Stimulated activated CD4-positive, alpha-beta T cell treated with anti-CD3 and anti-CD28 coated beads, Interleukin-1b, Interleukin-23, amount 100 ng/mL, for 48 hours (primary cell): ENCODE measurements at places on chromosomes 5 and 9.

DNA sequence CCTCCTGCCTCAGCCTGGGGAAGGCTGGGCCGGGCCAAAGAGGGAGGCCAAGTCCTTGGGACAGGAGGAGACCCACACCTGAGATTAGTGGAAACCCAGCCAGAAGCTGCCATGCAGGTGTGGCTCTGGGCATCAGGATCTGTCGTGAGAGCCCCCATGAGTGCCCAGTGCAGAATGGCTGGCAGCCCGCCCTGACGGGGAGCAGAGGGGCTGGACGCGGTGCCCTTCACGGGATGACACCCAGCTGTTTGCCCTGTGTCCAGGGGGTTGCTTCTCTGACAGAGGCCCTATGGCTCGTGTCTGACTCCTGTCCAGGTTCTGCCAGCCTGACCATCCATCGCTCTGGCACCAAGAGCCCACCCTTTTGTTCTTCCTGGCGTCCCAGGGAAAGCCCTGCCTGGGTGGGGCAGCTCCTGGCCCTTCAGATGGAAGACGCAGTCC, 8.5 kb downstream of the DIPK1B start:
- DNase-seq = no peak

GRCh38 chr5:176994460-176995121, 12.0 kb downstream of the UIMC1 start:
- no peak for DNase-seq

DNA sequence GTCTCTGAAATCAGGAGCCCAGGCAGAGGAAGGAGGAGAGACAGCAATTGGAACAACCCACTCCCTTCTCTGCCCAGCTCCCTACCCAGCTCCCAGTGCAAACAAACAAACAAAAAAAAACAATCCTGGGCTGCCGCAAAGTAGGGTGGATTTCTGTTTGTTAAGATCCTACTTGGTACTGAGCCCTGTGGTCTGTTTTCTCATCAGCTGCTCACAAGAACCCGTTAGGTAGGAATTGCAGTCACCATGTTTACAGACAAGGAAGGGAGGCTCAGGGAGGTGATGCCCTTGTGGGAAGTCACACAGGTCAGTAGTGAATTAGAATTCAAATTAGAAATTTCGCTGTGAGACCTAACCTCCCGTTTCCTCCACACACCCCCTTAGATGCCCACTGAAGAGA, 128.8 kb upstream of the RAD23B start:
- no peak for DNase-seq

DNA sequence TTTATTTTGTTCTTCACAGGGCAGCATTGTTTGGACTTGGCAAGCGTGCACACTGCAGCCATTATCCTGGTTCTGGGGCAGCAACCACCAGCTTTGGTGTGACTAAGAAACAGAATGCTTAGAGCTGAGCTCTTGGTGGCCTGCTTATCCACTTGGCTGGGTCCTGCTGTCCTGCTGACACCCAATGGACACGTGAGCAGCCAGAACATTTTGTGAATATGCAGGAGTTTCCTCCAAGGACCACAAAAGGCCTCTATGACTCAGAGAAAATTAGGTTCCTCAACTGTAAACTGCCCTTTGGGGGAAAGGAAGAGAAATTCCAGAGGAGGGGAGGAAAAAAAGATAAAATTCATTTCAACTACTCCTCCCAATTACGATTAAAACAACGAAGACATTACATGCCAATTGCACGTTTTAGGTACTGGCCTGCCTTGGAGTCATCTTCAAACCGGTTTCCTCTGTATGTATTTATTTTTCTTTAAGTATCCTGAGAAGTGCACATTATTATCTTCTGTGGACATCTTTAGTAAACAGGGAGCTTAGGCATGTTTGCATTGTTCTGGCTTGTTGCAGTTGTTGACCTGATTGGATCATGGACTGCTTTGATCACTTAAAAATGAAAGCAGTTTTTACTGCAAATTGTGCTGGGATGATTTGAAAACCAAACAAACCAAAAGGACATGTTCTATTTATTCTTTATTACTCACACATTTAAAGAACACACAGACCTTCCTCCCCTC, 82.3 kb upstream of the TLE4 start:
- no peak for DNase-seq

DNA sequence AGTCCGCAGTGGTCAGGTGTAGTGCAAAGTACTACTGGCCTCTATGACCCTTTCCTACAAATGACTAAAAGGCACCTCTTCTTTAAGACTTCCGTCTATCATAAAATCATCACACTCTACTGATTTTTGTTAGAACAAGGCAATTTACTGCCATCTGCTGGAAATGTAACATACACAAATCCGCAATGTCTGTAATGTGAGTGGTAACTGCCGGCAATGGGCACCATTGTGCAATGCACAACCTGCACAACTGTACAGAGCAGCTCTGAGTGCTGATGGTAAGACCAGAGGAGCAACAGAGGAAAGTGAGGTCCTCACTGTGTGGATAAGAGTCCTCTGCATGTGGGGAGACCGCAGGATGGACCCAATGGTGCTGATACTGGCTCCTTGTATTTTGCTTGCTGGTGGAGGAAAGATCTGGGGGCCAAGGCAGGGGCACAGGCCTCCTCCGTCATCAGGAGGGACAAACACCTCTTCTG, 103.7 kb downstream of the ATPSCKMT start:
- DNase-seq = no peak

GRCh38 chr9:78549711-78550110, 252.8 kb downstream of the PSAT1 start:
- no peak for DNase-seq

DNA sequence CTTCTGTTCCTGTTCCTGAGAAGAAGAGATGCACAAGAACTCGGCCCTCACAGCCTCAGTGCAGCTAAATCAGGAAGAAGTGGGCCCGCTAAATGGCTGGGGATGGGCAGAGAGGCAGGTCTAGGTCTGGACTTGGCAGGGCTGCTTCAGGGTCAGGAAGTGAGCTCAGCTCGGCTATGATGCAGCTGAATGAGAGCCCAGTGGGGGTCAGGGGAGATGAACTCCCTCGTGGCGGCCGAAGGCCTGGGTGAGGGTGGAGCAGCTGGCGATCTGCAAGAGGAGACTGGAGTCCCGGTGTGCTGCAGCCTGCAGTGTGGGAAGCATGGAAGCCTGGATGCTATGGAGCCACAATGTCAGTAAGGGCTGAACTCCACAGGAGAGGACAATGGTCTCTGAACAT, 466.2 kb downstream of the SPOCK1 start:
- DNase-seq = no peak

- DNase-seq = no peak
These were observed 33.7 kb downstream of the BICD2 start for GRCh38 chr9:92730897-92731296.
